Stimulated activated CD4-positive, alpha-beta T cell treated with anti-CD3 and anti-CD28 coated beads, Interleukin-2, amount 100 ng/mL, for 24 hours (primary cell): ENCODE measurements at places on chromosomes 5 and 9.
A peak's percentile ranks its signal among the peaks of the same experiment; 100 is the strongest.

GRCh38 chr5:97042996-97043395 is 99.4 kb downstream of the LIX1 start:
- DNase-seq: no peak

DNA sequence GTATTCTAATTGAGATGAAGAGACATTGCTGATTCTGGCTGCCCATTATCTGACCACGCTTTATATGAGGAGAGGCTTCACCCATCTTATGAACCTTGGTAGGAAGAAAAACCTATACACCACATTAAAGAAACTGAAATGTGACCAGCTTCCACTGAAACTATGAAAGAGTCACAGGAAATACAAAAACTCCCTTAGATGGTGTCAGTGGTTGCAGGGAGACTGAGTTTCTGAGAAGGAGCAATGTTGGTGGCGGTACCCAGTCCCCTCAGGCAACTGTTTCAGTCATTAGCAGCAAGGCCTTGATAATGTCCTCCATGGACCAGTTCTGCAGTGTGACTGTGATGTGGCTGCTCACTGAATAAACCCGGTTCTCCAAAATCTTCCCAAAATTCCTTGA is 110.5 kb upstream of the FTMT start:
- DNase-seq: no peak

- DNase-seq: no peak
Observed at GRCh38 chr9:91647371-91647770, 223.7 kb upstream of the NFIL3 start.

GRCh38 chr9:124392254-124392870 is 22.9 kb downstream of the PSMB7 start:
- no peak for DNase-seq

DNA sequence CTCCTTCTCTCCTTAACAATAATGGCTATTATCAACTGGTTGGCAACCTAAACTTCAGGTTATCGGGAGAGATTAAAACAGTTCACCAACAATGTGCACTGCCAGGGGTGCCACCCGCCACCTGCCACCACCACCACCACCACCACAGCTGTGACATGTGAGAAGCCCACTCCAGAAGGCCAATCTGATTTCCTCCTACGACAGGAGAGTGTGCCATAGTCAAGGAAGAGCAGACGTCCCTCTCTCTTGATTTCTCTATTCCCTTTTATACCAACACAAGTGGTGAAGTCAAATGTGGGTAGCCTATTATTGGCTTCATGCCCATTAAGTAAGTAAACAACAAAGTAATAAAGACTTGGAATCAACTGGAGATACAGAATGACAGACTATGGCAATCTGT is 22.4 kb downstream of the GNAQ start:
- DNase-seq: no peak

DNA sequence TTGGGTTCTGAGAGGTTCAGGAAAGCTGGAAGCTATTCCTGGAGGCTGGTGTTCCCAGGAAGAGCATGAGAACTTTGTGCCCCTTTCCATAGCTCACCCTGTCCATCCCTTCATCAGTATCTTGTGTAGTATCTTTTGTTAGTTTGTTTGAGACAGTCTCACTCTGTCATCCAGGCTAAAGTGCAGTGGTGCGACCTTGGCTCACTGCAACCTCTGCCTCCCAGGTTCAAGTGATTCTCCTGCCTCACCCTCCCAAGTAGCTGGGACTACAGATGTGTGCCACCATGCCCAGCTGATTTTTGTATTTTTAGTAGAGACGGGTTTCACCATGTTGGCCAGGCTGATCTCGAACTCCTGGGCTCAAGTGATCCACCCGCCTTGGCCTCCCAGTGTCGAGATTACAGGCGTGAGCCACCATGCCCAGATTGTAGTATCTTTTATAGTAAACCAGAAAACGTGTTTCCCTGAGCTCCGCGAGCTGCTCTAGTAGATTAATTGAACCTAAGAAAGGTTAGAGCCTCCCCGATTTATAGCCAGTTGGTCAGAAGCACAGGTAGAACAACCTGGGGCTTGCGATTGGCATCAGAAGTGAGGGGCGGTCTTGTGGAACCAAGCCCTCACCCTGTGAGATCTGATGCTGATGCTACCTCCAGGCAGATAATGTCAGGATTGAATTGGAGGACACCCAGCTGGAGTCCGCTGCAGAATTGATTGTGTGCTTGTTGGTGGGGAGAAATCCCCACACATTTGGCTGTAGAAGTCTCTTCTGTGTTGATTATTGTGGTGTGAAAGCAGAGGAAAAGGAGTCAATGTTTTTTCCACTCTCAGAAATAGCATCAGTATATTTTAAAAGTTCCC is 32.3 kb downstream of the ATP6V0E1 start:
- no peak for DNase-seq

DNA sequence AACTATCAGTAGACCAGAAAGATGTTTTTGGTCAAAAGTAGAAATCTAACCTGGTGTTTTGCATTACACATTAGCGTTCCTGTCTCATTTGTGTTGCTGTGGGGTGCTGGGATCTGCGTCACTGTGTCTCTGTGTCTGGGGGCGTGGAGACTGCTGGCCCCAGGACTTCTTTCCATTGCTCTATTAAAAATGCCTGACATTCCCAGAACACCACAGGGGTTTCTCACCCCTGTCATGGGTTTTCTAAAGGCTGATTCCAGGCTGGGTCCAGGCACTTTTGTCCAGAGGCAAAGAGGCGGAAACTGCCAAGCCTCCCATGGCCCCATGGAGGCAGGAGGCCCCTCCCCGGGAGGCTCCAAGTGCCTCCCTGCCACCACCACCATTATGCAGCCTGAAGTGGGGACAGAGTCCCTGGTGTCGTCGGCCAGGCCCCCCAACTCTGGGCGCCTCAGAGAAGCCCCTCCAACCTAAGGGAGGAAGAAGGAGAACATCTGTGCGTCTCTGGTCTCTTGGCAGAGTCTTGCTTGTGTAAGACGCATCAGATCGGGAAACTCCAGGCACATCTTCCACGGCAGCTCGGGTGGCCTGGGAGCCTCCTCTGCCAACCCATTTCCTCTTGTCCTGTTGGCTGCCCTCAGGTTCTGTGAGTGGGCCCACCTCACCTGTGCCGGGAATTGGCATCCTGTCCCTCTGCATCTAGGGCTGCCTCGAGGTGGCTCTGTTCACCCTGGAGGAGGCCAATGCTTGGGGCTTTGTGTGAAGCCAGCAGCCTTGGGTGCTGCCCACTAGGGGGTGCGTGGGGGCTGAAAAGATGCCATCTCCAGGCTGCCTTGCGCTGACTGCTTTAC is 13.8 kb upstream of the PLEKHG4B start:
- peak; percentile 48 for DNase-seq

GRCh38 chr5:136026636-136027035 is 2.2 kb upstream of the TGFBI start:
- DNase-seq: no peak

GRCh38 chr5:138508958-138509357 is 34.1 kb downstream of the ETF1 start:
- no peak for DNase-seq

- no peak for DNase-seq
Observed at GRCh38 chr9:111615928-111616327, 15.2 kb upstream of the DNAJC25 start.

- no peak for DNase-seq
Observed at GRCh38 chr9:127231666-127232065, 32.9 kb upstream of the GARNL3 start.
